ENCODE measurements at places on chromosomes 1 and 21. TPM values are rescaled to one million over a fixed set of nuclear protein-coding genes. Genes with fewer than 3 reads are reported as not detected.

The SRGAP2C gene
- 47.8 TPM for total RNA-seq

GRCh38 chr1:229781453-229781852 lies 155.4 kb downstream of the URB2 start:
- H3K4me1 ChIP-seq: no peaks in the 10 kb centered on the region
- H3K27me3 ChIP-seq: no peaks in the 10 kb centered on the region
- H3K4me3 ChIP-seq: no peak overlapping the region

The TMIGD3 gene
- total RNA-seq: not detected

The LRRC71 gene
- total RNA-seq: not detected

DNA sequence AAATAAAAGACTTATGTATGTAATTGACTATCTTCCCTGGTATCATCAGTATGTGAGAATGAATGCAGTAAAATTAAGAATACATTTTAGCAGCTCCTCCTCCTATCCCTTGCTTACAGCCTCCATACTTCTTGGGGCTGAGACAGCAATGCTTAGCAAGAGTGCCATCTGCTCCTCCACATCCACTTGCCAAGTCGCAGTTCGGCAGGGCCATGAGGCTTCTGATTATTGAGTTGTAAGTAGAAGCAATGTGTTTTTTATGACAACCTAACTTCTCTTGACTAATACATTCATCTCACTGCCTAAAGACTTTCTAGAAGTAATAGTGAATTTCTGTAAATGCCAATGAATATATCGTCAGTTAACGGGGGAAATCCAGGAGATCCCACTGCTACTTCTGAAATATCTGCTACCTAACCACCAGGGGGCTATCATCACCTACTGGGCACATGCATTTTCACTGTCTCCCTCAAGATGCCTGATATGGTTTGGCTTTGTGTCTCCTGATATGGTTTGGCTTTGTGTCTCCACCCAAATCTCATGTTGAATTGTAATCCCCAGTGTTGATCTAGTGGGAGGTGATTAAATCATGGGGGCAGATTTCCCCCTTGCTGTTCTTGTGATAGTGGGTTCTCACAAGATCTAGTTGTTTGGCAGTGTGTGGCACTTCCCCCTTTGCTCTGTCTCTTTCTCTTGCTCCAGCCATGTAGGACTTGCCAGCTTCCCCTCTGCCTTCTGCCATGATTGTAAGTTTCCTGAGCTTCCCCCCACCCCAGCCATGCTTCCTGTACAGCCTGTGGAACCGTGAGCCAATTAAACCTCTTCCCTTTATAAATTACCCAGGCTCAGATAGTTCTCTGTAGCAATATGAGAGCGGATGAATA lies 59.6 kb downstream of the EXTL2 start:
- H3K36me3 ChIP-seq: no peaks in the 10 kb centered on the region
- H3K27ac ChIP-seq: no peak overlapping the region
- no peak overlapping the region for H3K4me3 ChIP-seq
- no peaks in the 10 kb centered on the region for H3K4me1 ChIP-seq

GRCh38 chr1:242011894-242012660 lies 13.2 kb upstream of the MAP1LC3C start:
- H3K27ac ChIP-seq: no peak overlapping the region
- no peaks in the 10 kb centered on the region for H3K4me1 ChIP-seq
- no peaks in the 10 kb centered on the region for H3K27me3 ChIP-seq
- H3K36me3 ChIP-seq: no peaks in the 10 kb centered on the region
- H3K4me3 ChIP-seq: no peak overlapping the region

The SLC22A15 gene
- 0.39 TPM for total RNA-seq

DNA sequence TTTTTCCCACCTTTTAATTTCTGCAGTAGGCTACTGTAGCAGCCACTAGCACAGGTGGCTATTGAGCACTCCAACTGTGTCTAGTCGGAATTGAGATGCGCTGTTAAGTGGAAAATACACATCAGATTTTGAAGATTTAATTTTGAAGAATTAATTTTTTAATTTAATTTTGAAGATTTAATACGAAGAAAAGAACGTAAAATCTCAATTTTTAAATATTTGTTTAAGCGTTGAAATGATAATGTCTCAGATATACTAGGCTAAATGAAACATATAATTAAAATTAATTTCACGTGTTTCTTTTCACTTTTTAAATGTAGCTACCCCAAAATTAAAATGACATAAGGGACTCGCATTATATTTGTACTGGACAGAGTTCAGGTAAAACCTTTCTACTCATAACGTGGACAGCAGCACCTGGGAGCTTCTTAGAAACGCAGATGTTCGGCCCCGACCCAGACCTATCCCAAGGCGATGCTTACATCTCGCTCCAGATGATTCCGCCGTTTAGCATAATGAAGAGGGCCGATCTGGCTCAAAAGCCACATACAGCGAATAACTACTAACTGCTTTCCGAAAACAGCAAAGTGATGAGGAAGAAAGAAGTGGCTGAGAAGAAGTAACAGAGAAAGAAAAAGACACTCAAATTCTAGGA lies 717 bp downstream of the CRYZL1 start:
- H3K27ac ChIP-seq: peak overlapping the region; percentile 88
- H3K4me3 ChIP-seq: peak overlapping the region; percentile 82
- no peaks in the 10 kb centered on the region for H3K27me3 ChIP-seq

The MAN1C1 gene
- 0.21 TPM for total RNA-seq

DNA sequence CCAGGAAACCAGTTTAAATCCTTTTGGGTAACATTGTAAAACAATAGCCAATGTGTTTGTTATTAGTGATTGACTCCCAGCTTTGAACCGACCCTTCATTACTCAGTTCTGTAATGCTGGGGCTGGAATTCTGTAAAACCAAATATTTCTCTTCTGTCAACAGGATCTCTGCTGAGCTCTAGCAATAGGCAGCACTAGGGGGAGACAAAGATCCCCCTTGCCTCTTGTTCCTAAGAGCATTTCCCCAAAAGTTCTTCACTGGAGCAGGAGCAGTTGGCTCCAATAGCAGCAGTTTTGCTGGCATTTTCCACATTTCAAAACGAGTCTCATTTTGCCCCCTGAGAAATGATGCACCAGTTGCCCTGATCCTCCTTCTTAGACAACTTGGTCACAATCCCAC lies 1671.1 kb downstream of the MRPL39 start:
- H3K4me1 ChIP-seq: no peaks in the 10 kb centered on the region
- no peaks in the 10 kb centered on the region for H3K27me3 ChIP-seq

- no peaks in the 10 kb centered on the region for H3K27me3 ChIP-seq
- H3K36me3 ChIP-seq: no peaks in the 10 kb centered on the region
- no peaks in the 10 kb centered on the region for H3K4me1 ChIP-seq
Measured at GRCh38 chr1:178323067-178323466, 173.7 kb downstream of the CLEC20A start.

DNA sequence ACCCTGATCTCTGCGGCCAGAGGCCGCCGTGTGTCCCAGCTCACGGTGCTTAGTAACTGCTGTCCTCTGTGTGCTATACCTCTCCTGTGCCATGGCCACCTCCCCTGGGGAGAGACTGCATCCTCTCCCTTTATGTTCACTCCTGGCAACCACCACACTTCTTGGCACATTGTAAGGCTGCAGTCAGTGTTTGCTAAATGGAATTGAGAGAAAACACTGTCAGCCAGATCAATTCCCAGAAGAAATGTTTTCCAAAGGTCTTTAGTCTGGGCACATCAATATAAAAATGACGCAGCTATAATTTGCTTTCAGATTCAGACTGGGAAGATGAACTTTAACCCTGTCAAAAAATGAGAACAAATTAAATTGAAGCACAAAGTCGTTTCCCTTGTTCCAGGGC lies 96.8 kb downstream of the BEND5 start:
- H3K27me3 ChIP-seq: no peaks in the 10 kb centered on the region
- H3K4me3 ChIP-seq: no peak overlapping the region
- H3K36me3 ChIP-seq: no peaks in the 10 kb centered on the region
- DNase-seq: no peak

The HAO2 gene
- not detected for total RNA-seq

The WNT3A gene
- not detected for total RNA-seq

- H3K4me1 ChIP-seq: peaks cover 28% of the 10 kb centered on the region
- H3K4me3 ChIP-seq: no peak overlapping the region
- H3K27ac ChIP-seq: no peak overlapping the region
- no peaks in the 10 kb centered on the region for H3K36me3 ChIP-seq
- H3K27me3 ChIP-seq: no peaks in the 10 kb centered on the region
Measured at GRCh38 chr1:186497651-186498050, 36.7 kb upstream of the PDC start.

The PIGM gene
- total RNA-seq: 5.3 TPM

- DNase-seq: peak; percentile 44
- no peak overlapping the region for H3K4me3 ChIP-seq
- H3K4me1 ChIP-seq: no peaks in the 10 kb centered on the region
- no peaks in the 10 kb centered on the region for H3K36me3 ChIP-seq
- no peak overlapping the region for H3K27ac ChIP-seq
Measured at GRCh38 chr1:224894915-224895314, 34.6 kb upstream of the DNAH14 start.

DNA sequence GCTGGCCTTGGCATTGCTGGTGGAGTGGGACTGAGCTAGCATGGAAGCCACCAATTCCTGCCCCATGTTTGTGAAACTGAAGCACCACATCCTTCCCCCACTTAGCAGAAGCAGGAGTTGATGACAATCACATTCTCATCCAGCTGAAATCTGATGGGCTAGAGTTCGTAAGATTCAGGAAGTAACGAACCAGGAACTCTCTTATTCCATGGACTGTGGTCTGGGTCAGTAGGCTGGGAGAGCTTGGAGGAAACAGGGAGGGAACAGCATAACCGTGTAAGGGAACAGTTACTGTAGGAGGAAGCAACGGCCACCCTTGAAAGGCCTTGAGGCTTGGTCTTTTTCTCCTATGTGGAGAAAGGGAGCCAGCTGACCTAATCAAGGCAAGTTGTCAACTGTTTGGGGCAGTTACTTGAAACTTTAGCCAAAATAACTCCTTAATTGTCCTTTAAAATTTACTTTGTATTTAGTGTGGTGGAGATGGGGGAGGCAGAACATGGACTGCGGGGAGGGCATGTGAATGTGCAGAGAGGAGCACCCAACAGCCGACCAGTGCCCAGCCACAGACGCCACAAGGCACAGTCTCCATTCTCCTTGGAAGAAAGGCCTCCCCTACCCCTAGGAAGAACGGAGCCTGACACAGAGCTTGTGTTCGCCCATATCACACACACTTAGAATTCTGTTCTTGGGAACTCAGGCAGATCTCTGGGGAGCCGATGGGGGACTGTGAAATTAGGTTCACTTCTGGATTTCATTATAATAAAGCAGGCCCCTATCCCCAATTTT lies 2.0 kb upstream of the COQ8A start:
- no peaks in the 10 kb centered on the region for H3K36me3 ChIP-seq
- H3K4me3 ChIP-seq: no peak overlapping the region
- no peak for DNase-seq

- no peaks in the 10 kb centered on the region for H3K4me1 ChIP-seq
- H3K27ac ChIP-seq: no peak overlapping the region
- no peak for DNase-seq
- H3K36me3 ChIP-seq: no peaks in the 10 kb centered on the region
Measured at GRCh38 chr1:79683420-79683819, 676.9 kb upstream of the ADGRL4 start.

The CFHR2 gene
- not detected for total RNA-seq

DNA sequence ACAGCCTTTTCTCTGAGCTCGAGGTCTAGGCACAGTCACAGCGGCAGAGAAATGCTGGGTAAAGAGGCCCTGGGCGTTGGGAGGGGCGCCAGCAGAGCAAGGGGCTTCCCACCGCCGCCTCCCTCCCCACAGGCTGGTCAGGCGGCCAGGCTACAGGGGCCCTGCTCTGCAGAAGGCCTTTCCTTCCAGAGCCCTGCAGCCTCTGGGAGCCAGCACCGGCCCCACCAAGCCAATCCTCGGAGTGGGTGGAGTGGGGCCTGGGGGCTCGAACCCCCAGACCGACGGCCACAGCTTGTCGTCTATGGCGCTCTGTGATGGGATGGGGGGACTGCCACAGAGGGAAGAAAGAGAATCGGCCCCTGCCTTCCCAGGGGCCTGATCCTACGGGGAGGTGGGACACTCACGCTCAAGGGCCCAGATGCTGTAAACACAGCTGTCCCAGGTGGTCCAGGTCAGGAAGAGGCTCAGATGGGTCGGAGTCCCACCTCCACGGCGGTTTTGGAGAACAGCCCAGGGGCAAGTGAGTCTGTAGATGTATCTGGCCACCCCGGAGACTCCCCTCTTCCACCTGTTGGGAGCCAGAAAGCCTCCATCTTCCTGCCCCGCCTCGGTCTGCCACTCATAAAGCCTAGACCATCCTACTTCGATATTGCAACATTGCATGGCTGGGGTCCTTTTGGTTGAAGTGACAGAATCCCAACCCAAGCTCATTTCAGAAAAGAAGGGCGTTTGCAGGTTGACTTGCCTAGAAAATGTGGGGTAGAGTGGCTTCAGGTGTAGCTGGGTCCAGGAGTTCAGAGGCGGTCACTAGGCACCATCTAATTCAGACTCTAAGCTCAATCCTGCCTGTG lies 95.6 kb downstream of the SIK1 start:
- no peak overlapping the region for H3K4me3 ChIP-seq
- no peaks in the 10 kb centered on the region for H3K4me1 ChIP-seq
- no peaks in the 10 kb centered on the region for H3K27me3 ChIP-seq
- H3K36me3 ChIP-seq: no peaks in the 10 kb centered on the region
- no peak overlapping the region for H3K27ac ChIP-seq

The AGMAT gene
- 0.20 TPM for total RNA-seq

The PBXIP1 gene
- total RNA-seq: 20.8 TPM

DNA sequence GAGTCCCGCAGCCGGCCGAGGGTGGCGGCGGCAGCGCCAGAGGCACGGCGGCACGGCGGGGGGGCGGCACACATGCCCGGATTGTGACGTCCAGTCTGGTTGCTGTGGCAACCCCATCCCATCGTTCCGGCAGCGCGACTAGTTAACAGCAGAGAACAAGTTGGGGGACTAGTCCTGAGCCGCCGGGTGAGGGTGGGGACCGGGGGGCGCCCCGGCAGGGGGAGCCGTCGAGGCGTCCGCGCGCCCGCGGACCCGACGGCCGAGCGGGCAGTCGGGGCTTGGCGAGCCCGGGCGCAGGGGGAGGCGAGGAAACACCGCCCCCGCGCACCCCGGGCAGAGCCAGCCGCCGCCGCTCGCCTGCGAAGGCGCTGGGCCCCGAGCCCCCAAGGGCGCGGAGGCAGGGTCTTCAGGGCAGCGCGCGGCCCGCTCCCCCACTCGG lies at the start of gene CHD5:
Gene CHD5 (minus strand): TSS at position 54 of the 439 bp plus-strand sequence. CDS start 298 bp downstream, outside the sequence.
- peaks cover 3% of the 10 kb centered on the region for H3K36me3 ChIP-seq
- peak within 1 kb of the TSS; percentile 37 for H3K4me3 ChIP-seq
- peak; percentile 50 for DNase-seq
- H3K27ac ChIP-seq: no peak within 1 kb of the TSS

DNA sequence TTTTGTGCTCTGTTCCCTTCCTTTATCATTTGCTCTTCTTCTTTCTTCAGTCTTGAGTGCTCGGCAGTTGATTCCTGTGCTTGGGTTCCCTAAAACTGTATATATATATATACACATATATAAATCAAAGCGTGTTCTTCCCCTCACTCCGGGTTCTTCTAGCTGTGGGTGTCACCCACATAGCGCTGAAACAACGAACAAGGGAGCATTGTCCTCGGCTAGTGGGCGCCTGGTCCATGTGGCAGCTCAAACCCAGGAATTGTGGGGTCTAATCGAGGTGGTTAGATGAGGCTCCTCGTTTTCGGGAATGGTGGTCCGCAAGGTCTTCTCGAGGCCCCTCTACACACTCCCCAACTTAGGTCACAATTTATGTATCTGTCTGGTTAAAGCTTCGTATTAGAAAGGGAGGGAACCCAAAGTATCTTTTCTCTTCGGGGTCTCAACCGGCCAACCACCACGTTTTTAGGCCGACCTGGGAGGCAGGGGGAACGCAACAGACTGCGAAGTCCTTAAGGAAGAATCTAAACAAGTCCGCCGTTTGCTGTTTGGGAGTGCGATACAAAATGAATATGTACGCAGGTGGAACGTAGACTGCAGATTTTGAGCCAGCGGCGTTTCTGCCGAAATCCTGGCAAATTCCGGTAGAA lies 504 bp upstream of the SDHC start:
- H3K27me3 ChIP-seq: no peaks in the 10 kb centered on the region
- peak overlapping the region; percentile 98 for H3K27ac ChIP-seq
- H3K4me3 ChIP-seq: peak overlapping the region; percentile 91
- H3K4me1 ChIP-seq: peaks cover 12% of the 10 kb centered on the region
- DNase-seq: no peak

The IQGAP3 gene
- 37.5 TPM for total RNA-seq
